ENCODE measurements at places on chromosomes 4 and X. TPM values are rescaled to one million over a fixed set of nuclear protein-coding genes. Genes with fewer than 3 reads are reported as not detected.

The NLGN4X gene
- 0.08 TPM for total RNA-seq

The CXCL10 gene
- total RNA-seq: not detected

The CCKAR gene
- 3.1 TPM for total RNA-seq

The NALF2 gene
- total RNA-seq: not detected

The RIPPLY1 gene
- not detected for total RNA-seq

The KIAA1210 gene
- total RNA-seq: not detected

The GATA1 gene
- total RNA-seq: not detected

The ENOPH1 gene
- 42.2 TPM for total RNA-seq

The S100G gene
- not detected for total RNA-seq

The GABRG1 gene
- total RNA-seq: not detected

The SULT1B1 gene
- total RNA-seq: 1.3 TPM

The CLNK gene
- total RNA-seq: not detected

The SH3TC1 gene
- 1.5 TPM for total RNA-seq

The SMIM10 gene
- total RNA-seq: 6.6 TPM

The CLDN2 gene
- total RNA-seq: not detected

The SLC16A2 gene
- total RNA-seq: 28.5 TPM

The SPANXN4 gene
- total RNA-seq: not detected

The PABPC1L2B gene
- not detected for total RNA-seq

The TLR1 gene
- 3.2 TPM for total RNA-seq

The FOXR2 gene
- not detected for total RNA-seq

The XK gene
- not detected for total RNA-seq

The CENPVL1 gene
- 0.41 TPM for total RNA-seq

The GRIA3 gene
- 10.1 TPM for total RNA-seq

The KLKB1 gene
- not detected for total RNA-seq

The PPEF1 gene
- total RNA-seq: not detected

The CT47B1 gene
- not detected for total RNA-seq

The RS1 gene
- total RNA-seq: not detected

The GAGE12H gene
- total RNA-seq: not detected

The PIR gene
- total RNA-seq: 40.8 TPM

The MAGEB2 gene
- not detected for total RNA-seq

The MCUB gene
- 32.5 TPM for total RNA-seq

Measured in fibroblast of the aortic adventitia (primary cell).